Sciatic nerve (tissue), 2 donors: ENCODE measurements at places on chromosomes 2 and 18. TPM values are rescaled to one million over a fixed set of nuclear protein-coding genes. Genes with fewer than 3 reads are reported as not detected.

GRCh38 chr2:58202404-58202803 is 38.7 kb downstream of the FANCL start:
- no peak for DNase-seq

TUBB6 gene
- 141 TPM for total RNA-seq

DNA sequence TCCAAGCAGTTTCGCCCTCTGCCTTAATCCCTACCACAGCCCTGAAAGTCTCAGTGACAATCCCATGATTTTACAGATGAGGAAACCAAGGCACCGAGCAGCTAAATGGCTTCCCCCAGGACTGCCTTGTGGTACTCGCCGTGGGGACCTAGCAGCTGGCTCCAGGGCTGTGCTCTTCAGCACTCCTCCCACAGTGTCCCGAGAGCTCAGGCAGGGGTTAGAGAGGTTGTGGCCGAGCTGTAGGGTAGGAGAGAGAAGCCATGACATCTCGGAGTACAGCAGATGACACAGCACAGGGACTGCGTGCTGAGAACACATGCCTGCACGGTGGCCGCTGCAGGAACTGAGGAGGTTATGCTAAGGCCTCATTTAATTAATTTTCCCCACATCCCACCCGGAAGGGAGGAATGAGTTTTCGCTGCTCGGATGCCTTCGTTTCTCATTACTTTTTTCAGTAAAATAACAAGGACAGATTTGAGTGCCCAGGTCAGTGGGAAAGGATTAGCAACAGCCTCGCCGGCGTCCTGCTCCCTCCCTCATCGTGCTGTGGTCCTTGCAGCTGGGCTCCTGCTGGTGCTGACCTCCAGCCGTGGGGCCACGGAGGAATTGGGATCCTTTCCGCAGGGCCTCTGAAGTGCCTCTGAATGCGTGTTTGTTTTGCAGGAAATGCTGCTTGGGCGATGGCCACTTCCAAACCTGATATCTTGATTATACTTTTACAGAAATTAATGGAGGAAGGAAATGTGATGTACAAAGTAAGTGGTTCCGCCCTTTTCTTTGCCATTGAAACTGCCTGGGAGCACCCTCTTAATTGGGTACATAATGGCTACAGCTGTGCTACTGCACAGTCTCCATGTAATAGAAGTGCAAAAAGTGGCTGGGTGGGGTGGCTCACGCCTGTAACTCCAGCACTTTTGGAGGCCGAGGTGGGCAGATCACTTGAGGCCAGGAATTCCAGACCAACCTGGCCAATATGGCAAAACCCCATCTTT is 61.2 kb downstream of the WDSUB1 start:
- DNase-seq: no peak

DNA sequence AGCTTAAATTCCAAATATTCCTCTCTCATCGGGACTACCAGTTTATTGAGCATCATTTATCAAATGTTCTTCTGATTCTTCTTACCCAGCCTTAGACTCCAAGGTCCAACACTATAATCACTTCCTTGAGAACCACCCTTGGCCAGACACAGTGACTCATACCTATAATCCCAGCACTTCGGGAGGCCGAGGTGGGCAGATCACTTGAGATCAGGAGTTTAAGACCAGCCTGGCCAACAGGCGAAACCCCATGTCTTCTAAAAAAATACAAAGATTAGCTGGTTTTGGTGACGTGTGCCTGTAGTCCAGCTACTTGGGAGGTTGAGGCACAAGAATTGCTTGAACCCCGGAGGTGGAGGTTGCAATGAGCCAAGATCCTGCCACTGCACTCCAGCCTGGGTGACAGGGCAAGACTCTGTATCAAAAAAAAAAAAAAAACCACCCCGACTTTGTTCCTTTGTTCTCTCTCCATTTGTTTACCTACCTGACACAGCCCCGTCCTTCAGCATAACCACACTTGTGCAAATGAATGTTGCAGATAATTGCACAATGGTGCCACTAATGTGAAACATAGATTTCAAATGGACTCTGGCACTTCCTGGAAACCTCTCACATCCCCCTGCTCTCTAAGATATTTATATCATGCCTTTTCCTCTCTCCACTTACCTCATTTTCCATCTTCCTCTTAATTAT is 38.9 kb upstream of the LPIN2 start:
- DNase-seq: no peak

- no peak for DNase-seq
These were observed 644.4 kb downstream of the PLCL1 start for GRCh38 chr2:198448789-198449188.
